ENCODE measurements at places on chromosomes 12 and 14.
A peak's percentile ranks its signal among the peaks of the same experiment; 100 is the strongest.

GRCh38 chr12:116194935-116195431, 82.5 kb downstream of the MED13L start:
- DNase-seq: no peak

DNA sequence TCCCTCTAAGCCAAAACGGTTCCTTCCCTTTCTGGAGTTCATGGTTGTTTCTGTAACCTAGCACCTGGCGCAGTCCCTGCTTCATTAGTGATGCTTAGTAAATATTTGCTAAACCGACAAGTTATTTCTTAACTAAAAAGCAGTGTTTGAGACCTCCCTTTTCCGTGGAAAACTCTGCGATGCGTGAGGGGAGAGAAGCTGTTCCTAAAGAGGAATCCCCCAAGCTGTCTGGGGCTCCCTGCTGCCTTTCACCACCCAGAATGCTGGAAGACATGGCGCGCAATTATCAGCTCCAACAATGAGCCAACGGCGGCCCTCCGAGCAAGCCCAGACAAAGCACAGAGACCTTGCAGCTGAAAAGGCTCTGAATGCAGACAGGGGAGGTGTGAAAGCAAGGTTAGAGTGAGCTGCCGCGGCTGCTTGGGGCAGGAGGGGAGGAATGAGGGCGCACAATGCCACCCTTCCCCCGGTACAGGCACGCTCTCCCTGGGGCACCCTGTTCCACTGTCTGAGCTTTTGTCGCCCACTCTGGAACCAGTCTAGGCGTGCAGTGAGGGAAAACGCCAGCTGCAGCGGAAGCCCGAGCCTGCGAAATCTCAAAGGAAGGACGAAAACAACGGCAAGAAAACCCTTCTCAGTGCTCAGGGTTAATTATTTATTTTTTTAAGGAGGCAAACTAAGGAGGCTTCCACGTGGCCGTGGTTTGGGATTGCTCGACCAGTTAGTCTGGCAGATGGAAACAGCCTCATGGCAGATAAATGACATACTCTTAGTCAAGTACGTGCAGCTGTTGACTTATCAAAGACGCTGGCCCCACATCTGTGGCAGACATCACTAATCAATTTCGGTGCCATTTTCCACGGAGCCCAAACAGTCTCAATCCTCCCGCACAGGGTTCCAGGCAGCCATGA, 66.3 kb downstream of the RBM19 start:
- DNase-seq: no peak

GRCh38 chr14:103194256-103195045, 71.2 kb downstream of the TNFAIP2 start:
- DNase-seq: peak; percentile 74

- no peak for DNase-seq
These were observed 50.9 kb downstream of the MVK start for GRCh38 chr12:109624467-109624866.

DNA sequence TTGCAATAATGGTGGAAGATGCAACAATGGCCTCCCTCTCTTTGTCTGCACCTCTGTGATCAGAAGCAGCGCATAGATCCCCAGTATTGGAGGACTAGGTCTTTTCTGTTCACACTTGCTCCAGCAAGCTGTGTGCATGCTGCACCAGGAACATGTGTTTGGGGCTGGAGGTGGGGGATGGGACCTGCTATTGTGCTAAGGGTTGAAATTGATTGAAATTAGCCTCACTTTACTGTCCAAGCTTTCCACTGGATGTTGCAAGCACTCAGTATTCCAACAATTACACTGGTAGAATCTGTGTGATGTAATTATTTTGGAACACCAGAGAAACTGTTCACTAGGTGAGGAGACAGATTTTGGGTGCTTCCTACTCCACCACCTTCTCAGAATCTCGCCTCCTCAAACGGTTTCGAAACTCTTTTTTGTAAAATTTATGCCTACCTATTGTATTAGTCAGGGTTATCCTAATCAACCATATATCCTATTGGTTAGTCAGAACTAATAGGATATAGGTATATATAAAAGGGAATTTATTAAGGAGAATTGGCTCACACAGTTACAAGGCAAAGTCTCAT, 35.6 kb downstream of the IFT81 start:
- no peak for DNase-seq

DNA sequence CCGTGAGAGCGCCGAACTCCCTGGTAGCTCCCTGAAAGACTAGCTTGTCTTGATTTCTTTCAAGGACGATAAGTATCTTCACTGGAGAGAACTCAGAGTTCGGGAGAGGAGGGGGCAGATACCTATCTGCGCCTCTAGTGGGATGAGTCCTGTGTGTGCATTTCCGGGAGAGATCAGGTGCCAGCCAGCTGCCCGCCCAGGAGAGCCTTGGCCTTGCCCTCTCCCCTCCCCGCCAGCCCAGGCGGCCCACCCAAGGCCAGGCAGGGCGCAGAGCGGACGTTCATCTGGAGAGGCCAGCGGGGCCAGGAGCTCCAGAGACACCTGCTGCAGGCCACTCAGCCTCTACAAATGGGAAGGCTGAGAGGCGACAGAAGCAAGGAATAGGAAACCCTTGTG, 1.0 kb downstream of the CD9 start:
- no peak for DNase-seq

DNA sequence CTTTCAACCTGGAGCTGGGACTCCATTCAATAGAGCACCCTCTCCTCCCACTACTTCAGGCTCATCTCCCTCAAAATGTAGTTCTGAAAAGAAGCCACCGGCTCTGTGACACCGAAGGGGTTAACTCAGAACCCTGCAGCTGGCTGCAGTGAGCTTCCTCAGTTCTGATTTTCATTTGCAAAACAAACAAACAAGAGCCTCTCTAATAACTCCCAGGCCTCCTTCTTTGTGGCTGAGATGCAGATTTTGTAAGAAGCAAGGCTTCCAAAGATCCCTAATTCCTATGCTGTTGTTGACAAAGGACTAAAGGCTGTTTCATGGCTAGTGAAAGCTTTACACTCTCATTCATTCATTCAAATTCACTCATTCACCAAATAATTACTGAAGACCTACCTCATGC, 333.4 kb upstream of the TBX3 start:
- DNase-seq: peak; percentile 69

DNA sequence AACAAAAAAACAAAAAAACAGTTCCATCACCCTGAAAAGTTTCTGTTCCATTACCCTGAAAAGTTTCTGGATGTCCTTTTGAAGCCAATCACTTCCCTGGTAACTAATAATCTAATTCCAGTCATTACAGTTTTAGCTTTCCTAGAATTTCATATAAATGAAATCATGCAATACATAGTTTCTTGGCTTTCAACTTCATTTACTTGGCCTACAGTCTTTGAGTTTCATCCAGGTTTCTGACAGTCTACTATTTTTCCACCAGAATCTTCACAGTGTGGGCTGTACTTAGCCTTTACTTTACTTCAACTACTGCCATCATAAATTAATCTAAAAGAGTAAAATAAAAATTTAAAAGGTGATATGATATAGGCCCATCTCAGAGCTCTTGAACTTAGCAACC, 55.5 kb downstream of the RPS6KA5 start:
- DNase-seq: no peak

DNA sequence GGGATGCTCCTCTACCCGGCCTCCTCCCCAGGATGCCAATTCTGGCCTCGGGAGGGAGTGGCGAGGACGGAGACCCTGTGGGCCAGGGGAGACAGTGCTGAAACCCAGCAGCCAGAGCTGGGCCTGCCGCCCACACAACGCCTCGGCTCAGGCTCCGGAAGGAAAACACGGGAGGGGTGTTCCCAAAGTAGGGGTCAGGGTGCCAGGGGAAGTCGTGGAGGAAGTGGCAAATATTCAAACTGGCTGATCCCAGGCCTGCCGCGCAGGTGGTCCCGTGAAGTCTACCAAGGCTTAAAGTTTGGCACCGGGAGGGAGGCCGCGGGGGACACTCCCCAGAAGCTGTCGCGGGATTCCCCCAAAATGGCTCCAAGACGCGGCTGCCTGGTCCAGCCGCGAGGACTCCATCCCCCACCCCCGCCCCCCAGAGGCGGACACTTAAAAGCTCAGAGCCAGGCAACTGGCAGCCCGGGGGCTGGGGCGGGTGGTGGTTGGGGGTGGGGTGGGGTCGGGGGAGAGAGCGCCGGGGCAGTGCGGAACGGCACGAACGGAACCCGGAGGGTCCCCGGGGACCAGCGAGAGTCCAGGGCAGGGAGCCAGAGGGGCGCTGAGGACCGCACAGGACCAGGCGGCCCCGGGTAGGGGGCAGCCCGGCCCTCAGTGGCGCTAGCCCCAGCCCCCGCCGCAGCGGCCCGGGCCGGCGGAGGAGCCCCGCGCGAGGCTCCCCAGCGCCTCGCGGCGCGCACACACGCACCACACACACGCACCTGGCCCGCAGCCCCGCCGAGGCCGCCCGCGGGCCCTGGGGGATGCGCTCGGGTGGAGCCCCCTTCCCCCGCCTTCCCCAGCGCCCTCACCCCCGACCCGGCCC, 20.0 kb downstream of the BEGAIN start:
- no peak for DNase-seq

DNA sequence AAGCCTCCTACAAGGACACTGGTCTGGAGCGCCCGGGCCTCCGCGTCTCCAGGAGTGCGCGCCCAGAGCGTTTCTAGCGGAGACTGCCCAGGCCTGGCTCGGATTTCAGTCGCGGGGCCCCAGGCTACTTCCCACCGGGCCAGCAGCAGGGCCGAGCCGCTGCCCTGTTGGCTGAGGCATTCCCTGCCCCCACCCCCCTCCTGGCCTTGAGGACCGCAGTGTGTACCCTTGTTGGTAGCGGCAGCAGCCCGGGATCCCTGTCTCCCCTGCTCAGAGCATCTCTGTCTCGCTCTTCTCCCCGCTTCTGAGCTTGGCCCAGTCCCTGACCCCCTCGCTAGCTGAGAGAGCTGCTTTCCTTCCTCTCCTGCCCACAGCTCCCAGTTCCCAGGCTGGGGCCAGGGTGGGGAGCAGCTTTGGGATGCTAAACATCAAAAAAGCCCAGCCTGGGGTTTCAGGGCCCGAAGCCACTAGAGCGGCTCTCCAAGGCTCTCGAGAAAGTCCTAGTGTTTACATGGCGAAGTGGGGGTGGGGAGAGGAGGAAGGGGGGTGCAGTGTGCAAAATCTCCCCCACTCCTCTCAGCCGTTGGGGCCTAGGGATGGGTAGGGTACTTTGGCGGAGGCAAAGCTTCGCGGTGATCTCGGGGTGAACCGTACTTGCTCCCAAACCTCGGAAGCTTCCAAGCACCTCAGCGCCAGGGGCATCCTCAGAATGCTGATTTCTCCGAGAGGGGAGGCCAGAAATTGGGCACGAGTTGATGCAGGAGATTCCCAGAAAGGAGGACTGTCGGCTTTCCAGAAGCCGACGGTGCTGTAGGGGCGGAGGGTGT, 6.4 kb downstream of the NKX2-1 start:
- DNase-seq: no peak

GRCh38 chr14:50083467-50084337, 32.7 kb downstream of the VCPKMT start:
- no peak for DNase-seq

Data from fibroblast of gingiva (primary cell).